ENCODE measurements at places on chromosomes 16 and 17. TPM values are rescaled to one million over a fixed set of nuclear protein-coding genes. Genes with fewer than 3 reads are reported as not detected.

Gene MAPT
- total RNA-seq: 1.6 TPM

Gene NPW
- not detected for total RNA-seq

Gene KRTAP4-4
- not detected for total RNA-seq

Gene CXCL16
- total RNA-seq: 3.6 TPM

Gene TPSAB1
- total RNA-seq: 53.4 TPM

Gene C16orf90
- total RNA-seq: not detected

Gene AIPL1
- not detected for total RNA-seq

Gene SOST
- not detected for total RNA-seq

Gene HOXB3
- total RNA-seq: not detected

Gene NACA2
- total RNA-seq: not detected

Gene SLC38A8
- total RNA-seq: not detected

Gene BFAR
- total RNA-seq: 43.6 TPM

- H3K4me1 ChIP-seq: peaks cover 35% of the 10 kb centered on the region
- H3K27ac ChIP-seq: no peak overlapping the region
- H3K36me3 ChIP-seq: peaks cover 7% of the 10 kb centered on the region
- no peak overlapping the region for H3K4me3 ChIP-seq
- no peaks in the 10 kb centered on the region for H3K27me3 ChIP-seq
- DNase-seq: no peak
Measured at GRCh38 chr17:75959051-75959838, 18.4 kb upstream of the FBF1 start.

DNA sequence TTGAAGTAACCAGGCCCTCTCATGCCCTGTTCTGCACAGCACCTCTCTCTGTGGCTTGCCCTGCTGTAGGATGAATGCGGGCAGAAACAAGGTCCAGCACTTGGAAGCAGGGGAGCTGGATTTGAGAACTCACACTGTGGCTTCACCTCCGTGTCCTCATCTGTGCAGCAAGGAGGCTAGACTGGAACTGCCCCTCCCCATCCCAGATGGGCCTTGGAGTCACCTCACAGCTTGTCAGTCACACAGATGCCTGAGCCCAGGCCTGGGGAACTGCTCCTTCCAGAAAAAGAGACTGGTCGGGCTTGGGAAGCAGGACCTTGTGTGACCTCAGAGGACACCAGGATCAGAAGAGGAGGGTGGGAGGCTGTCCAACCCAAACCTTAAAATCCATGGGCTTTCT lies 180.8 kb downstream of the CCT6B start:
- no peak overlapping the region for H3K4me3 ChIP-seq
- no peak for DNase-seq
- no peaks in the 10 kb centered on the region for H3K4me1 ChIP-seq
- H3K36me3 ChIP-seq: no peaks in the 10 kb centered on the region
- no peaks in the 10 kb centered on the region for H3K27me3 ChIP-seq

- H3K27ac ChIP-seq: no peak overlapping the region
- H3K4me1 ChIP-seq: no peaks in the 10 kb centered on the region
- H3K27me3 ChIP-seq: no peaks in the 10 kb centered on the region
- no peaks in the 10 kb centered on the region for H3K36me3 ChIP-seq
Measured at GRCh38 chr16:81900014-81900413, 111.3 kb downstream of the SDR42E1 start.

DNA sequence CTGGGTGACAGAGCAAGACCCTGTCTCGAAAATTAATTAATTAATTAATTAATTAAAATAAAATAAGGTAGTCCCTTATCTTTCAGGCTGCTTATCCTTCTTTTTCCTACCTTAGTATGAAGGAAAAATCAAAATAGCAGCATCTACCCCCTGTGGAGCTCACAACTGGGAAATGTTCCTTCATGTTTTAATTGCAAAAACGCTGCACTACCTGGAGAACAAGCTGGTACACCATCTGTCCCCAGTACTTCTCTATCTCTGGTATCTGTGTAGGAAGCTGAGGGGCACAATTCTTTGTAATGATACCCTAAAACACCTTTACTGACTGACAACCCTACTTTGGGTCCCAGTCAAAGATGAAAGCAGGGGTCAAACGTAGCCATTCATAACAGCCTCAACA lies 55.1 kb upstream of the MNT start:
- no peaks in the 10 kb centered on the region for H3K27me3 ChIP-seq
- no peaks in the 10 kb centered on the region for H3K36me3 ChIP-seq
- no peak for DNase-seq
- H3K4me3 ChIP-seq: no peak overlapping the region
- no peak overlapping the region for H3K27ac ChIP-seq

DNA sequence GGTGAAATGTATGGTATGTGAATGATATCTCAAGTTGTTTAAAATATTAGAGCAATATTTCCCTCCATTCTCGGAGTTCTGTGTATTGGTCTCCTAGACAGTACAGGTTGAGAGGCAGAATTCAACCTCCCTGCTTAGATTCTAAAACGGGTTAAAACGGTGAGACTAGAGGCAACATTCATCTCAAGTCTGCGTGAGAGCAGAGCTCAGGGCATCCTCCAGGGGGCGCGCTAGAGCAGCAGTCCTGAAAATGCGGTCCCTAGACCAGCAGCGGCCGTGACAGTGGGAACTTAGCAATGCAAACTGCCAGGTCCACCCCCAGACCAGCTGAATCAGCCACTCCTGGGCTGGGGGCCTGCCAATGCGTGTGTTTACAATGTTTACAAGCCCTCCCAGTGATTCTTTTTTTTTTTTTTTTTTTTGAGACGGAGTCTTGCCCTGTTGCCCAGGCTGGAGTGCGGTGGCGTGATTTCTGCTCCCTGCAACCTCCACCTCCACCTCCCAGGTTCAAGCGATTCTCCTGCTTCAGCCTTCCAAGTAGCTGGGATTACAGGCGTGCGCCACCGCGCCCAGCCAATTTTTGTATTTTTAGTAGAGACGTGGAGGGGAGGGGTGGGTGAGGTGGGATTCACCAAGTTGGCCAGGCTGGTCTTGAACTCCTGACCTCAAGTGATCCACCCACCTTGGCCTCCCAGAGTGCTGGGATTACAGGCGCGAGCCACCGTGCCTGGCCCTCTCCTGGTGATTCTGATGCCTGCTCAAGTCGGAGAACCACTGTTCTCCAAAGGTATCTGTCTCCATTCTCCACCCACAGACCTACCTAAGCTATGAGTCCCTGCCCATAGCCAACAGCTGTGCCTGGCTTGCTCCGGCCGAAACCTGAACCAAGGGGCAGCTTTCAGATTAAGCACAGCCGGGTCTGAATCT lies 24.2 kb downstream of the KLHL36 start:
- no peak overlapping the region for H3K27ac ChIP-seq
- H3K27me3 ChIP-seq: no peaks in the 10 kb centered on the region
- H3K4me3 ChIP-seq: no peak overlapping the region
- no peaks in the 10 kb centered on the region for H3K36me3 ChIP-seq
- DNase-seq: peak; percentile 74

DNA sequence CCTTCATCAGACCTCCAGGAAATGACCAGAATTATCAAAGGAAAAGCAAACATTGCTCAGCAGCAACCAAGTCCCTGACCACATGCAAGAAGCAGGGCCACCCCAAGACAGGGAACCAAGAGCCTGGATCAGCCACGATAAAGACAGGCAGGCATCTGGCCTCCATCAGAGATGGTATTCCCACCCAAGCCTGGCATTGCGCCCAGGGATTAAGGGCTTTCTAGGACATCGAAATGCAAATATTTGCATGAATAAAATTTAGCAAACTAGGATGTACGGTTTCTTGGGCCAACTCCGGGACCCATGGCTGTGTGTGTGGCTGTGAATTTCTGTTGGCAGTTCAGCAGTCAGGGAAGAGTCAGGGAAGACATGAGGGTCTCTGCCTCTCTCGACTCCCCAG lies 241.4 kb upstream of the DYNLRB2 start:
- H3K4me1 ChIP-seq: no peaks in the 10 kb centered on the region
- no peaks in the 10 kb centered on the region for H3K36me3 ChIP-seq
- no peak overlapping the region for H3K27ac ChIP-seq

DNA sequence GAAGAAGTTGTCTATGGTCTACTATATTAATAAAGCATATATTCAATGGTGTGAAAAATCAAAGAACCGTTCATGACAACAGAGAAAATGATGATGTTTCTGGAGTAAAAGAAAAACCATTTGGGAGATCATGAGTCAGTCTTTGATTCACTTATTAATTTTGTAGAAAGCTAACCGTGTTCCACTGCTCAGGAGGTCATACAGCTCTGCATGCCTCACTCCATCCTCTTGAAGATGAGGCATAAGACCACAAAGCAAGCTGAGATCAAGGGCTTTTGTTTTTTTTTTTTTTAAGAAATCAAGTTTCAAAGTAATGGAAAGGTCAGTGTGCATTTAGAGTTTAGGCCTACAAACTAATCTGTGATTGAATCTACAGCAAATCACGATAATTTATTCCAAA lies 206.4 kb downstream of the CEP112 start:
- H3K27me3 ChIP-seq: no peaks in the 10 kb centered on the region
- no peak overlapping the region for H3K27ac ChIP-seq
- DNase-seq: no peak
- H3K4me1 ChIP-seq: no peaks in the 10 kb centered on the region
- no peaks in the 10 kb centered on the region for H3K36me3 ChIP-seq

GRCh38 chr17:82832881-82833475 lies 6.8 kb downstream of the ZNF750 start:
- no peak overlapping the region for H3K4me3 ChIP-seq
- H3K27ac ChIP-seq: no peak overlapping the region
- DNase-seq: no peak
- H3K27me3 ChIP-seq: no peaks in the 10 kb centered on the region
- H3K4me1 ChIP-seq: peaks cover 8% of the 10 kb centered on the region
- H3K36me3 ChIP-seq: no peaks in the 10 kb centered on the region

GRCh38 chr16:30894540-30895368 lies 877 bp upstream of the BCL7C start:
- DNase-seq: no peak
- H3K4me1 ChIP-seq: peaks cover 43% of the 10 kb centered on the region
- H3K27me3 ChIP-seq: no peaks in the 10 kb centered on the region
- H3K36me3 ChIP-seq: no peaks in the 10 kb centered on the region

- H3K4me3 ChIP-seq: no peak overlapping the region
- no peaks in the 10 kb centered on the region for H3K27me3 ChIP-seq
- no peak for DNase-seq
- H3K4me1 ChIP-seq: no peaks in the 10 kb centered on the region
Measured at GRCh38 chr17:44177640-44178039, 7.1 kb downstream of the ASB16 start.

DNA sequence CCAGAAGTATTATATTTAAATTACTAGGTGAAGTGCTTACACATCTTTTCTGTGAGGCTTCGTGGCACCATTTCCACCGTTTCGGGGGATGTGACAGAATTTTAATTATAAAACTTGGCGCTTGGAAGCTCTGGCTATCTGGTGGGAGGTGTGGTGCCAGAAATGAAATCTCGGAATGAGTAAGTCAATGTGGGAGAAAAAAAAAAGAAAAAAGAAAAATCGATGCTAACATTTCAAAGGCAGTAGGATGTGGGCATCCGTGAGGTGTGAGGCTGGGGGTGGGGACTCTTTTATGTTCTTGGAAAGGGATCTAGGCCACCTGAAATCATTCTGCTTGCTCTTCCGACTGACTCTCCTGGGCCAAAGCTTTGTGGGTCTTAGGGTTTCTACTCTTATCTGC lies 21.9 kb downstream of the CPPED1 start:
- no peaks in the 10 kb centered on the region for H3K36me3 ChIP-seq
- H3K27ac ChIP-seq: no peak overlapping the region
- H3K27me3 ChIP-seq: no peaks in the 10 kb centered on the region
- DNase-seq: no peak

- no peak overlapping the region for H3K27ac ChIP-seq
- DNase-seq: no peak
- H3K36me3 ChIP-seq: no peaks in the 10 kb centered on the region
- H3K4me1 ChIP-seq: no peaks in the 10 kb centered on the region
- H3K4me3 ChIP-seq: no peak overlapping the region
- no peaks in the 10 kb centered on the region for H3K27me3 ChIP-seq
Measured at GRCh38 chr16:73735018-73735417, 561.6 kb upstream of the PSMD7 start.

GRCh38 chr16:30369938-30370455 lies 297 bp downstream of the TBC1D10B start:
- DNase-seq: no peak
- H3K4me1 ChIP-seq: peaks cover 61% of the 10 kb centered on the region
- no peaks in the 10 kb centered on the region for H3K27me3 ChIP-seq
- H3K4me3 ChIP-seq: peak overlapping the region; percentile 20
- H3K36me3 ChIP-seq: no peaks in the 10 kb centered on the region
- H3K27ac ChIP-seq: peak overlapping the region; percentile 74

DNA sequence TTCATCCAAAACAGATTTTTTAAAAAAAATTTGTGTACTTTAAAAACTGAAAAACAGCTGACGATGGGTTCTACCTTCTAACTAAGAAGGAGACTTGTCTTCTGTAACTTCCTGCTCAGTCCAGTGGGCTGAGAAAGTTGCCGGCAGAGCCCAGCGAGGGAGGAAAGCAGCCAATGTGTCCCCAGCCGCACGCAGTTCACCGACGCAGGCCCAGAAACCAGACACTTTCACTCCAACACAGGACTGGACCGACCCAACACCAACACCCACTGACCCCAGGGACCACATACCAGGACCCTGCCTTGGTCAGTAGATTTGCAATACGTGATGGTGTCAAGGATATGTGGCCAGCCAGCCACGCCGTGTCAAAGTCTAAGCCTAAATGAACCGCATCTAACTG lies 25.6 kb downstream of the TRAP1 start:
- no peaks in the 10 kb centered on the region for H3K27me3 ChIP-seq
- H3K36me3 ChIP-seq: no peaks in the 10 kb centered on the region
- H3K4me3 ChIP-seq: no peak overlapping the region
- H3K4me1 ChIP-seq: peaks cover 37% of the 10 kb centered on the region
- H3K27ac ChIP-seq: no peak overlapping the region

DNA sequence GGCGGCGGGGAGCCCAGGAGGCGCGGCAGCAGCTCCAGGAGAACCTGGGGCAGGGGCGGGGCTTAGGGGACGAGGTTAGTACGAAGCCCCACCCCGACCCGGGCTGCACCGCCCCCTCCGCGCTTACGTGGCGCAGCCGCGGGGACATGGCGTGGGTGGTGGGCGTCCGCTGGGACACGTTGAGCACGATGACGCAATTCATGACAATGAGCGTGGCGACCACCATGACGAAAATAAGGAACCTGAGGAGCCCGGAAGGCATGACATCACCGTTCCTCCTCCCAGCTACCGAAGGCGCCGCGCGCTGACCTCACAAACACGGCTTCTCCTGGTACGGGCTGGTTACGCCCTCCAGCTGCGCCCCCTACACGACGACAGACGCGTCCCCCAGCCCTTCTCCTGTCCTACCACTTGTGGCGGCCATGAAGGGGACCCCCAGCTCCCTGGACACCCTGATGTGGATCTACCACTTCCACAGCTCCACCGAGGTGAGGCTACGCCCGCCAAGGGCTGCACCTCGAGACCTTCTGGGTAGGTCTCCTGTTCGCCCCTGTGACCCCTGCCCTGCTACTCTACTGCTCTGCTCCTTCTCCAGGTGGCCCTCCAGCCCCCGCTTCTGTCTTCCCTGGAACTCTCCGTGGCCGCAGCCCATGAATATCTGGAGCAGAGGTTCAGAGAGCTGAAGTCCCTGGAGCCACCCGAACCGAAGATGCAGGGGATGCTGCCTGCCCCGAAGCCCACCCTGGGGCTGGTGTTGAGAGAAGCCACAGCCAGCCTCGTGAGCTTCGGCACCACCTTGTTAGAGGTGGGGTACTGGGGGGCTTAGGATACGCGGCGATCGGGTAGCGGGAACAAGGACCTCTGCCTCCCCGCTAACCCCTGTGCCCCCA lies at the start of gene C17orf107:
C17orf107 (plus strand) TSS at position 196 of the 890 bp plus-strand sequence; CDS start at position 423, 227 bp downstream.
- peak; percentile 91 for DNase-seq
- peak within 1 kb of the TSS; percentile 47 for H3K27ac ChIP-seq
- H3K36me3 ChIP-seq: no peaks in the 10 kb centered on the region
- H3K4me3 ChIP-seq: peak within 1 kb of the TSS; percentile 48
- H3K27me3 ChIP-seq: no peaks in the 10 kb centered on the region
